ENCODE measurements at places on chromosomes 11 and 22. TPM values are rescaled to one million over a fixed set of nuclear protein-coding genes. Genes with fewer than 3 reads are reported as not detected.

OR52B4 gene
- polyA plus RNA-seq, result not detected

FXYD6 gene
- 131 TPM for polyA plus RNA-seq

DNA sequence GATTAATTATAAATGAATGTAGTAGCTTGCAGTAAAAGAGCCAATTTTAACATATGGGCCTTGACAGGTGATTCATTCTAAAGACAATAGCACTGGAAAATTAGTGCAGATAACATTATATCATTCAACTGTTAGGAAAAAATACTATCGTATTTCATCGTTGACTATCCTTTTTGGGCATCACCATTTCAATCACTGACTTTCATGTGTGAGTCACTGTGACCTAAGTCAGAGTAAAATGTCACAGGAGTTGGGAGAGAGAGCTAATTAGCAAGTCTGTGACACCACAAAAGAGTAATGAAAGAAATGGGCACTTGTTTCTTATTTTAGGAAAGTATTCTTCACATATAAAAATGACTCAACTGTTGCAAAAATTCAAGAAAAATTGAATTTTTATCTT lies 253.8 kb upstream of the CNTN5 start:
- no peak for DNase-seq

DNA sequence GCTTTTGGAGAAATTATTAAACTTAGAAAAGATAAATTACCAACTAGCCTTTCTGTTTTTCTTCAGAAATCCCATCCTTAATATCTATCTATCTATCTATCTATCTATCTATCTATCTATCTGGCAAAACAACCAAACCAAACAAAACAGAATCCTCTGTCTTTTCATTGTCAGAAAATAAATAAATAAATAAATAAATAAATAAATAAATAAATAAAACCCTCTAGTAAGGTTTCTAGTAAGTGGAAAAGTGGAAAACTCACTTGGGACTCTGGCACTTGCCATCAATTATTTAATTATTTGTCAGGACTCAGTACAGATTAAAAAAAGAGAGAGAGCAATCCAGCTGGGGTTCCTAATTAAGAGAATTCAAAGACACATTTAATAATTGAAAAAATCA lies 556.2 kb upstream of the CHORDC1 start:
- DNase-seq, result no peak

- DNase-seq, result no peak
These were observed 34.0 kb upstream of the TRPC6 start for GRCh38 chr11:101617735-101618332.

DNA sequence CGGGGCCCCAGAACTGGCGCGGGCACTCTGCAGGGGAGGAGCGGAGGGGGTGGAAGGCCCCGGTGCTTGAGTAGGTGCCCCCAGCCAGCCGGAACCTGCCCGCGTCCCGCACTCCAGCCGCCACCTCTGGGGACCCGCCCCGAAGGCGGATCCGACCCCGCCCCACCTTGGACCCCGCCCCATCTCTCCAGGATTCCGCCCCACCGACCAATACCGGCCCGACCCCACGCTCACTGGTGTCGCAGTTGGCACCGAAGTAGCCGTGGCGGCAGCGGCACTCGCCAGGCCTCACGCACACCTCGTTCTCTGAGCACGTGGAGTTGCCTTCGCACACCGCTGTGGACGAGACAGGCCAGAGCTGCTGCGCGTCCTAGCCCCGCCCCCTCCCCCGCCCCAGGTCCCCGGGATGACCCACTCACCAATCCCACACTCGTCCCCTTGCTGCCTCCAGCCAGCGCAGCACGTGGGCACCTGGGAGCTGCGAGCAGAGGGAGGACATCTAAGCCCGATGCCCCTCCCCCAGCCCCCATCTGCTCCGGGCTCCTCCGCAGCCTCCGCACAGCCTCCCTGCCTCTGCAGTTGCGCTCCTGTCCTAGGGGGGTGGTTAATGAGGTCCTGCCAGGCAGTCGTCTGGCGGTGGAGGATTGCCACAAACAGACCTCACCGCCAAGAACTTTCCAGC lies 6.0 kb downstream of the SCARF2 start:
- no peak for DNase-seq

DNA sequence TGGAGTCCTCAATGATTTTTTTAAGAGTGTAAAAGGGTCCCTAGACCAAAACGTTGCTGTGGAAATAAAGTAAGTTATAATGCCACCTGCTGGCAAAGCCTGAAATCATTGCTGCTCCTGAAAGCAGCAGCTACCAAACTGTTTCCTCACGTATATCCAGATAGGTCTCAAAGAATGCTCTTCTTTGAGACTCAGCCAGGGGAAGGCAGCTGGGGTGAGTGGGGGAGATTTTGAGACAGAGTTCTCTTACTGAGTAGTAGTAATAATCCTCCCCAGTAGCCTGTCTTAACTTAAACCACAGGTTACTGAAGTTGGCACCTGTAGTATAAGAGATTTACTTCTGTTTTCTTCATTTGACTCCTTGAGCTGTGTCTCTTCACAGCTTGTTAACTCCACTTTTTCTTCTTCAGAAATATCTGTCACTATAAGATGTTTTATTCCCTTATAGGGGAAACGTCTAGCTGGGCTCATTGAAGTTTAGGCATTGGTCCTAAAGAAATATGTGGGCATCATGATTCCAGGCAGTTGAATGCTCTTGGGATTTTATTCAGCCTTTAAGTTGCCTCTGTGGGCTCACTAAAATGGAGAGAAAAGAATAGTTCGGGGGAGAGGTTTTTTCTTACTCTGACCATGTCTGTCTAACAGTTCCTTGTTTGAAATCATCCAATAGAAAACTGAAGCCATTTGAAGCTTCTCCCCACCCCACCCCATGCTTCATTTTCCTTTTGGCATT lies 77.9 kb downstream of the BTBD10 start:
- peak; percentile 27 for DNase-seq

TRIM6 gene
- 30.3 TPM for polyA plus RNA-seq

DNA sequence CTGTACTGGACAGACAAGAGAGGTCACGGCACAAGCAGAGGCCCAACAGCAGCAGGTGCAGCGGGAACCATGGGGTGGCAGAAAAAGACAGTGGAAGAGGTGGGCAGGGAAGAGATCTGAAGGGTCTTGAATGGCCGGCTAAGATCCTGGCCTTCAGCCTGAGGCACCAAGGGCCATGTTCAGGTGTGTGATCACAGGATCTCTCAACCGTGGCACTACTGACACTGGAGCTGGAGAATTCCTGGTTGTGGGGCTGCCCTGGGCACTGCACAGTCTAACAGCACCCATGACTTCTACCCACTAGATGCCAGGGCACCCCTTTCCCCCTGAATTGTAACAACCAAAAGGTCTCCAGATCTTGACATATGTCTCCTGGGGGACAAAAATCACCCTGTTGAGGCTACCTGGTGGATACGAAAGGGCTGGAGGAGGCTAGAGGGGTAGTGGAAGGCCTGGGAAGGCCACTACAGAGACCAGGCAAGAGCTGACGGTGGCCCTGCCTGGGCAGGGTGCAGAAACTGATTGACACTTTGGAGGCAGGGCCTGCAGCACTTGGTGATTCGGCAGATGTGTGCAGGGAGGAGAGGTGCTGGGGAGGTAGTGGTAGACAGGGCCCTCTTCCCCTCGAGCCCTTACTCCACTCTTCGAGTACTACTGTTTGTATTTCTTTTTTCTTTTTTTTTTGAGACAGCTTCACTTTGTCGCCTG lies 8.3 kb downstream of the CSNK1E start:
- DNase-seq, result no peak

DNA sequence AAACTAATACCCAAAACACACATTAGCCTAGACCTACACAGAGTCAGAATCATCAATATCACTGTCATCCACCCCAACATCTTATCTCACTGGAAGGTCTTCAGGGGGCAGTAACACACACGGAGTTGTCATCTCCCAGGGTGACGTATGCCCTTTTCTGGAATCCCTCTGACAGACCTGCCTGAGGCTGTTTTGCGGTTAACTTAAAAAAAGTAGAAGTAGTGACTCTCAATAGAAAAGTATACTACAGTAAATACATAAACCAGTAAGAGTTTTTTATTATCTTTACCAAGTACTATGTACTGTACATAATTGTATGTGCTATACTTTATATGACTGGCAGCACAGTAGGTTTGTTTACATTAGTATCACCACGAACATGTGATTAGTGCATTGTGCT lies 80.5 kb downstream of the PGR start:
- no peak for DNase-seq

DNA sequence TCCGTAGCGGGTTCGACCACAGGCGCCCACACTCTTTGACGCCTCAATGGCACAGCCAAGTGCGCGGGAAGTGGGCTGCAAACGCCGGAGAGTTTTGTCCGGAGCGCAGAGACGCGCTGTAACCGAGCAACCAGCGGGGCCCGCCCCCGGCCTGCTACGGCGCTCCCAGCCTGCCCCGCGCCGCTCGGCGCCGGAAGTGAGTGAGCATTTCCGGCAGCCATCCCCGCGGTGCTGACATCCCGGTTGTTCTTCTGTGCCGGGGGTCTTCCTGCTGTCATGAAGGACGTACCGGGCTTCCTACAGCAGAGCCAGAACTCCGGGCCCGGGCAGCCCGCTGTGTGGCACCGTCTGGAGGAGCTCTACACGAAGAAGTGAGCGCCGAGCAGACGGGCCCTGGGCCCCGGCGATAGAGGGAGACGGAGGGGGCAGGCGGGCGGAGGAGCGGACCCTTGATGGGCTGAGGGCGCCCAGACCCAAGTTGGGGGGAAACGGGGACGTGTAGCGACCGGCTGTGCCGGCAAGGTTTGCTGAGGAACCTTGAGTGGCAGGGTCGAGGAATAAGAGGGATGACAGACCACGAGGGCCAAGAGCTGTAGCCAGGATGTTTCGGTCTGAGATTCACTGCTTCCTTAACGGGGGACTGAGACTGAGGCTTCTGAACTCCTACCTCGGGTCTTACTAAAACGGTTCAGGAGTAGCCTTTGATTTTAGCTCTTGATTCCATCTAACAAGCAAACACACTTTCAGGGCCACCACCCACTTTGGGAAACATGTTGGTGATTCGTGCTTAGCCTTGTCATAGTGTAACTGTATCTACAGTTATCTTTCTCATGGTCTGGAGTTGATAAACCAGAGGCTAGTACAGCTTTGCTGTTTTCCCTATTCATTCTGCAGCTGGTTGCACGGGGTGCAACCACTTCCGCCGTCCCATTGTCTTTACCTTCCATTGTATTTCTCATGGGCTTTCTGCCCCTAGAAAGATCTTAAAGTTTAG lies at the start of gene PSMD13:
Gene PSMD13 (plus strand): TSS at position 203 of the 994 bp plus-strand sequence. CDS start 74 bp downstream, at position 277.
- DNase-seq, result peak; percentile 70

ZDHHC8 gene
- polyA plus RNA-seq, result 52.1 TPM

- no peak for DNase-seq
These were observed 87.4 kb downstream of the GRIA4 start for GRCh38 chr11:105697291-105697690.

- no peak for DNase-seq
These were observed 679.9 kb downstream of the OPCML start for GRCh38 chr11:132852361-132852760.

- no peak for DNase-seq
These were observed 40.7 kb downstream of the POU2F3 start for GRCh38 chr11:120280600-120281051.

GRCh38 chr22:17258015-17258787 lies 39.0 kb upstream of the ADA2 start:
- DNase-seq, result peak; percentile 83

GRCh38 chr22:17269224-17269606 lies 50.0 kb upstream of the ADA2 start:
- no peak for DNase-seq

DNA sequence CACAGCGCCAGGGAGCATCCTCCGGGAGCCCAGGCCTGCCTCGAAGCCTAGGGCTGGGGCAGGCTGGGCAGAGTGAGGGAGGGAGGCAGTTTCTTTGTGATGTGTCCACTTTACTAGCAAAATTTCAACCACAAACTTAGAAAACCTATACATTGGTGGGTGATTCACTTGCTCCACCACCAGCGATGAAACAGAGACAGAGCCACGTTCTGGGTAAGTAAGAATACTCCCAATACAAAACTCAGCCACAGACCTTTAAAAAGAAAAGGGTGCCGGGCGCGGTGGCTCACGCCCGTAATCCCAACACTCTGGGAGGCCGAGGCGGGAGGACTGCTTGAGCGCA lies 22.3 kb downstream of the CDKN1C start:
- DNase-seq, result no peak

C11orf42 gene
- polyA plus RNA-seq, result 2.1 TPM

GRCh38 chr11:60985991-60986915 lies 14.8 kb downstream of the CD6 start:
- no peak for DNase-seq

DNA sequence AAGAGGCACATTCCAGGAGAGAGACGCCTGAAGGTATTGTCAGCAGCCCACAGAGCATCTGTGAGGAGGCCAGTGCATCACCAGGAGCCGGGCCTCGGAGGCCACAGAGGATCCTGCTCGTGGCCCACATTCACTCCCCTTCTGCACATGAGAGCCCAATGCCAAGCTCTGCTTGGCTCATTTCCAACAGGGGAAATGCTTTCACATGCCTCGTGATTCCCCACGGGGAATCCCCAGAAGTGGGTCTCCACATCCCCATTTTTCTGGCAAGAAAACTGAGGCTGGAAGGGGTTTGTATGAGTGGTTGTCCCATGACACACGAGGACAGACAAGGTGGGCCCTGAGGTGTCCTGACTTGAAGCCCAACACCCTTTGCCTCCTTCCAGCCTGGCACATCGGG lies 34.4 kb downstream of the TP53I11 start:
- DNase-seq, result no peak

- no peak for DNase-seq
These were observed 1.8 kb upstream of the RASGRP2 start for GRCh38 chr11:64745521-64746328.

GRCh38 chr11:128200467-128200866 lies 386.9 kb downstream of the ETS1 start:
- no peak for DNase-seq

DNA sequence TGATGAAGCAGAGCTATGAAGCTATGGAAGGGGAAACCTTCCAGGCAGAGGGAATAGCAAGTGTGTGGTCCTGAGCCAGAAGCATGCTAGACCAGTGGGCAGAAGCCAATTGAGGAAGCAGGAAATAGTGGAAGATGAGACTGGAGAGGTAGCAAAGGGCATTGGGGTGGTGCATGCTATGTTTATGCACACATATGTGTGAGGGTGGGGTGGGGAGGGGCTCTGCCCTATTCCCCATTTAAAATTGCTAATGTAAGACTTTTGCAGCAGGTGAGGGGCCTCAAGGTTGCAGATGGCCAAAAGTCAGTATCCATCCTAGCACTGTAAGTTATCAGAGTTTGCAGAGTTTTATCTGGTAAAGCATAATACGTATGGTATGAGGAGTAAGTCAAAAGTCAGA lies 626.6 kb upstream of the KIRREL3 start:
- DNase-seq, result no peak

DNA sequence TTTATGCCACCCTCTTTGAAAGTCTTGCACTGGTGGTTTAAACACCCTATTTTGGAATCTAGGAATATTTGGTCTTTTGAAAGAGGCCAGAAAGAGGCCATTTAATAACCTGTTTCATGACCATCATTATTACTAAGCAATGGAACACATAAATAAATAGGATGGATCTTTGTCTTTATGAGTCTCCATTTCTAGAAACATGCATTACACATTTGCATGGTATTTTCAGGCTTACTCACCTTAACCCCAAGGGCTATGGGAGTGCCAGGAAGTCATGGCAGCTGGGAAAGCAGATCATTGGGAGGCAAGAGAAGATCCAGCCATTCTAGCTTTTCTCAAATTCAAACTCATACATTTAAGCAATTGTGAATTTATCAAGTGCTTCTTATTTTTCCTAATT lies 185.8 kb upstream of the POU2AF2 start:
- DNase-seq, result no peak

Measured in renal cortex interstitium (tissue), 15 donors.